ENCODE measurements at places on chromosomes 4 and X. TPM values are rescaled to one million over a fixed set of nuclear protein-coding genes. Genes with fewer than 3 reads are reported as not detected.

The PCDH10 gene
- polyA plus RNA-seq, result 0.63 TPM

The GAGE12F gene
- polyA plus RNA-seq, result not detected

The SPANXN3 gene
- polyA plus RNA-seq, result not detected

The SPANXA1 gene
- not detected for polyA plus RNA-seq

The SLC7A11 gene
- polyA plus RNA-seq, result 2.1 TPM

The GLUD2 gene
- polyA plus RNA-seq, result 0.41 TPM

GRCh38 chrX:96407072-96407471 is 277.6 kb upstream of the DIAPH2 start:
- DNase-seq, result peak; percentile 65

- DNase-seq, result no peak
These were observed 34.1 kb upstream of the GAB1 start for GRCh38 chr4:143302536-143302935.

DNA sequence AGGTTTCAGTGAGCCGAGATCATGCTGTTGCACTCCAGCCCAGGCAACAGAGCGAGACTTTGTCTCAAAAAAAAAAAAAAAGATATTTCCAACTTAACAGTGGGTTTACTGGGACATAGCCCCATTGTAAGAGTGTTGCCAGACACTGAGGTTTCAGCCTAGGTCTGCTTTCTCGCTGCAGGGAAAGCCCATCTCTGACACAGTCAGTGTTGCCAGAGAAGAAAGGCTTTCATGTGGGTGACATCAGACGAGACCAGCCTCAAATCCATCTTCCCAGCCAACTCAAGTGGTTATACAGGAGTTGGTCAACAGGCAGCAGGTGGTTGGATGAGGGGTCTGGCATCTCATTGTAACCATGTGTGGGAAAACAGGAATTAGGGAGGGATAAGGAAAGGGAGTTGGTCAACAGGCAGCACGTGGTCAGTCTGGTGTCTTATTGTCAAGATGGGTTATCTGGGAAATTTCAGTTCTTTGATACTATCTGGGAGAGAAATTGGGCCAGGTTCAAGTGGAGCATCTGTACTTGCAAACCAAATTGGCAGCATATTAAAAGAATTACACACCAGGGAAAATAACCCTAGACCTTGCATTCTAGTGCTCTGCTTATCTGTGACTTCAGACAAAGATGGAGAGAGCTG is 41.1 kb downstream of the NELFA start:
- no peak for DNase-seq

- DNase-seq, result no peak
These were observed 153.1 kb upstream of the PCDH18 start for GRCh38 chr4:137685357-137685756.

GRCh38 chr4:53997898-53998297 is 66.5 kb downstream of the CHIC2 start:
- no peak for DNase-seq

DNA sequence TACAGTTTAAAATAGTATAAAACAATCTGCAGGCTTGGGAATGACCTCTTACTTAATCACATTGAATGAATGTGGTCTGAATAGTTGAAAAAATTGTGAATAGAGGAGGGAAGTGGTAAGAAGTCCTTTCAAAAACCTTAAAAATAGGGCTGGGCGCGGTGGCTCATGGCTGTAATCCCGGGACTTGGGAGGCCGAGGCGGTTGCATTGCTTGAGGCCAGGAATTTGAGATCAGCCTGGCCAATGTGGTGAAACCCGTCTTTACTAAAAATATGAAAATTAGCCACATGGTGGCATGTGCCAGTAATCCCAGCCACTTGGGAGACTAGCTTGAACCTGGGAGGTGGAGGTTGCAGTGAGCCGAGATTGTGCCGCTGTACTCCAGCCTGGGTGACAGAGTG is 36.5 kb downstream of the HERC3 start:
- DNase-seq, result no peak

- DNase-seq, result no peak
These were observed 185.6 kb upstream of the GALNT7 start for GRCh38 chr4:172983014-172983413.

- no peak for DNase-seq
These were observed 56.3 kb upstream of the LCORL start for GRCh38 chr4:18077808-18078207.

DNA sequence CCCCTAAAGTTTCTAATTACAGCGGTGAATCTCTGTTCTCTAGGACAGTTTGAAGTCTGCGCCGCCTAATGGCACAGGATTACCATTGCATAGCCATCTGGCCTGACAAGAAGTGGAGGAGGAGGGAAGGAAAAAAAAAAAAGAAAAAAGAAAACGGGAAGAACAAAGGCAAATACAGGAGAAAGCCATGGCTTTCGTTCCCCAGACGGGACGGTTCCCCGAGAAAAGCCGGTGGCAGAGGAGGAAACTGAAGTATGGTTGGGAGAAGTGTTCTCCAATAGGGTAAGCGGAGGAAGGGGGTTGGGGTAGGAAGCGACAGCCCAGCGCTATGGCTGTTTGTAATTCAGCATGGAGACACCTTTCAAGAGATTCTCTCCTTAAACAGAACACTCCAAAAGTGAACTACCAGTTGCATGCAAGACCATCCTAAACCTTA is 80.8 kb downstream of the HMGN5 start:
- peak; percentile 57 for DNase-seq

Measured in right cardiac atrium (tissue), 5 donors.